ENCODE measurements at places on chromosomes 12 and 14. TPM values are rescaled to one million over a fixed set of nuclear protein-coding genes. Genes with fewer than 3 reads are reported as not detected.

Gene CLEC4C
- total RNA-seq: not detected

Gene MFAP5
- total RNA-seq: not detected

Gene LRRC10
- total RNA-seq: not detected

Gene LRRC23
- 4.1 TPM for total RNA-seq

Gene PAPLN
- not detected for total RNA-seq

Gene P2RX2
- not detected for total RNA-seq

Gene PTPRB
- 0.02 TPM for total RNA-seq

Gene NDUFA12
- total RNA-seq: 426 TPM

Gene ACRBP
- not detected for total RNA-seq

Gene TTC5
- 18.5 TPM for total RNA-seq

Gene AMDHD1
- total RNA-seq: 0.43 TPM

Gene SRSF5
- total RNA-seq: 83.3 TPM

Gene CIROP
- total RNA-seq: not detected

Gene IL31
- total RNA-seq: not detected

Gene PLEKHA5
- 12.3 TPM for total RNA-seq

Gene RND1
- 0.06 TPM for total RNA-seq

Data from H4 (cell line).